ENCODE measurements at places on chromosomes 3 and 15. TPM values are rescaled to one million over a fixed set of nuclear protein-coding genes. Genes with fewer than 3 reads are reported as not detected.

- H3K27me3 ChIP-seq = no peaks in the 10 kb centered on the region
- no peak overlapping the region for H3K27ac ChIP-seq
- H3K4me3 ChIP-seq = no peak overlapping the region
- no peaks in the 10 kb centered on the region for H3K4me1 ChIP-seq
- DNase-seq = no peak
These were observed 135.7 kb upstream of the RAD18 start for GRCh38 chr3:9098716-9099675.

GRCh38 chr15:55707951-55708350, 35.0 kb downstream of the PRTG start:
- H3K36me3 ChIP-seq = no peaks in the 10 kb centered on the region
- H3K4me1 ChIP-seq = no peaks in the 10 kb centered on the region
- no peaks in the 10 kb centered on the region for H3K27me3 ChIP-seq
- DNase-seq = no peak
- no peak overlapping the region for H3K27ac ChIP-seq

DNA sequence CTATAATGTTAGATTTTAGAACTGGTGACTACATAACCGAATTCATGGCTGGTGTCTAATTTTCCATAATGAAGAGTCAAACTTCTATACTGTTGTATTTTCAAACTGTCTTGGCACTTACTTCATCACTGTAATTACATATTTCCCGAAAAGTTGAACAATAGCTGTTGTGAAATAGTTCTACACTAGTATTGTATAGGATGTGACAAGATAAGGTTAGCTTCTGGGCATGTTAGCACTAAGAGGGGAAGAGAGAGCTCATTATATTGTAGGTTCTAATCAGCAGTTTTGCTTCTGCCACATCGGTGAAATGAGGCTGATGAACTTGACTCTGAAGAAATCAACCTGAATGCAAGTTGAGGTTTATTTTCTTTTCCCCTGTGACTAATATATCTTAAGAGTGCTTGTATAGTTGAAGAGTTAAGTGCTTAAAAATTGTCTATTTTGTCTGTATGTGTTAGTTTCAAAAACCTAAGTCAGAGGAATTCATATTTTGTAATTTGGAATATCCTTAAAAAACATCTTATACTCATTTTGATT, 8.9 kb downstream of the GYG1 start:
- H3K4me1 ChIP-seq = no peaks in the 10 kb centered on the region
- H3K27ac ChIP-seq = no peak overlapping the region
- H3K27me3 ChIP-seq = no peaks in the 10 kb centered on the region
- no peak for DNase-seq
- H3K36me3 ChIP-seq = peaks cover 57% of the 10 kb centered on the region

GRCh38 chr15:91872356-91873137, 19.0 kb downstream of the SLCO3A1 start:
- H3K36me3 ChIP-seq = no peaks in the 10 kb centered on the region
- H3K4me1 ChIP-seq = no peaks in the 10 kb centered on the region
- no peak for DNase-seq
- no peaks in the 10 kb centered on the region for H3K27me3 ChIP-seq

- no peaks in the 10 kb centered on the region for H3K36me3 ChIP-seq
- no peaks in the 10 kb centered on the region for H3K4me1 ChIP-seq
- H3K27me3 ChIP-seq = no peaks in the 10 kb centered on the region
- H3K27ac ChIP-seq = no peak overlapping the region
These were observed 7.8 kb downstream of the CD80 start for GRCh38 chr3:119551598-119551997.

- no peak overlapping the region for H3K4me3 ChIP-seq
- H3K27ac ChIP-seq = no peak overlapping the region
- no peaks in the 10 kb centered on the region for H3K36me3 ChIP-seq
- H3K27me3 ChIP-seq = no peaks in the 10 kb centered on the region
- no peaks in the 10 kb centered on the region for H3K4me1 ChIP-seq
These were observed 58.1 kb downstream of the DNAH1 start for GRCh38 chr3:52374173-52374572.

DNA sequence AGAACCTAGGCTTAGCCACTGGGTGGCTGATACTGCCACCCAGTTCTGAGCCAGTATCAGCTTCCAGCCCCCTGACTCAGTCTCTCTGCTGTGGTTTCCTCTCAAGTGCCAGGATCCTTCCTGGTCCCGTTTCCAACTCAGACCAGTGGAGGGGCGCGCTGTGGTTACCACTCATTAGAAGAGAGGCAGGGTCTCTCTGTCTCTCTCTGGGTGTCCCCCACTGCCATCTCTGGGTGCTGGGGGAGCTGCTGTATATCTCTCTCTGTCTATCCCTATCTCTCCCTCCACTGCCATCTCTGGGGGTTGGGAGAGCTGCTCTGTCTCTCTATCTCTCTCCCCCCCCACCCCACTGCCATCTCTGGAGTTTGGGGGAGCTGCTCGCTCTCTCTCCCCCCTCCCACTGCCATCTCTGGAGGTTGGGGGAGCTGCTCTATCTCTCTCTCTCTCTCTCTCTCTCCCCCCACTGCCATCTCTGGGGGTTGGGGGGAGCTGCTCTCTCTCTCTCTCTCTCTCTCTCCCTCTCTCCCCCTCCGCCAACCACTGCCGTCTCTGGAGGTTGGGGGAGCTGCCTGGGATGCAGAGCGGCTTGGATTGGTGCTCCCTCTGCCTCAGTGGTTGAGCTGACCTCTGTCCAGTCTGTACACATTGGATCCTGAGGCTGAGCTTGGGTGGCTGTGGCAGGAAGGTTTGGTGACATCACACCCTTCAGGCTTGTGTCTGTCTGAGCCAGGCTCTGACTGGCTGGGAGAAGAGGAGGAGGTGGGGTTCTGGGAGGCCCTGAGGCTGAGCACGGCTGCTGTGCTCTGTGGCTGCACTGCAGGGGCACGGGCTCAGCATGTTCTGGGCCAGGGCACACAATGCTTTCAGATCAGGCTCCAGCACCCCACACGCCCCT, 98.9 kb downstream of the APBA2 start:
- no peak for DNase-seq
- H3K4me1 ChIP-seq = no peaks in the 10 kb centered on the region
- H3K27ac ChIP-seq = no peak overlapping the region

DNA sequence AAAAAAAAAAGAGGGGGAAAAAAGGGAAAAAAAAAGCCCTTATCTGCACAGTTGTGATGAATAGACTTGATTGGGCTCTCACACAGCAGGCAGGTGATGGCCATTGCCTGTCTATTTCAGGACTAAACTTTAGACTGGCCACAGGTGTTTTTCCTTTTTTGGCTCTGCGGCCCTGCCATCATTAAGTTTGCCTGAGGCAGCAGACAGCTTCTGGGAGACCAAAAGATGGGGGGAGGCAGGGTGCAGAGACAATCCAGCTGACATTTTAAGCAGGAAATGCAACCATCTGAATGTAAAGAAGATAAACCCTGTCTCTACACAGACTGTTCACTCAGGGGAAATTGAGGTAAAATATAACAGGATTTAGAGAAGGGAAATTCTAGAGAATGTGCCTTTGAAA, 295.0 kb upstream of the KCNH8 start:
- H3K36me3 ChIP-seq = no peaks in the 10 kb centered on the region
- no peak overlapping the region for H3K27ac ChIP-seq
- DNase-seq = no peak
- H3K4me3 ChIP-seq = no peak overlapping the region
- H3K27me3 ChIP-seq = no peaks in the 10 kb centered on the region

GRCh38 chr3:62527474-62527873, 154.1 kb upstream of the FEZF2 start:
- H3K4me1 ChIP-seq = no peaks in the 10 kb centered on the region
- H3K27me3 ChIP-seq = no peaks in the 10 kb centered on the region
- no peak overlapping the region for H3K27ac ChIP-seq
- DNase-seq = no peak
- no peaks in the 10 kb centered on the region for H3K36me3 ChIP-seq

- H3K36me3 ChIP-seq = no peaks in the 10 kb centered on the region
- H3K27me3 ChIP-seq = no peaks in the 10 kb centered on the region
- H3K4me3 ChIP-seq = no peak overlapping the region
These were observed 57.2 kb upstream of the RAD18 start for GRCh38 chr3:9020426-9020825.

GRCh38 chr3:164779816-164780215, 298.5 kb downstream of the SI start:
- no peak overlapping the region for H3K4me3 ChIP-seq
- no peaks in the 10 kb centered on the region for H3K27me3 ChIP-seq

DNA sequence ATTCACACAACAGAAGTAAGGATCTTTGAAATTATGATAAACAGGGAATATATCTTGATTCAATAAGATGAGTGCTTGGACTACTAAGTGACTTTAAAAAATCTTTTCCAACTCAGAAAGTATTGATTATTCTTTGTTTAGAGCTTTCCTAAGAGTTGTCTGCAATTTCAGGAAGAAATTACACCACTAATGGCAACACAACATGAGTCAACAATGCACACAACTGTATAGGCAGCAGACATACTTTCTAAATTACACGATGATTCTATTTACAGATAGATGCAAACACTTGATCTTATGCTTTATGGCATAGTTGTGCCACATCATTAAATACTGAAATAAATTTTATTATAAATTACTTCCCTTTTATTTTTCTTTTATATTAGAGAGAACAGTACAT, 4.4 kb downstream of the NAA50 start:
- no peaks in the 10 kb centered on the region for H3K36me3 ChIP-seq
- H3K4me1 ChIP-seq = peaks cover 32% of the 10 kb centered on the region
- no peak for DNase-seq

- no peak for DNase-seq
- no peaks in the 10 kb centered on the region for H3K36me3 ChIP-seq
- peaks cover 3% of the 10 kb centered on the region for H3K4me1 ChIP-seq
- no peak overlapping the region for H3K27ac ChIP-seq
These were observed 12.2 kb downstream of the LRRK1 start for GRCh38 chr15:100931143-100931890.

GRCh38 chr3:51371943-51372557, 13.0 kb upstream of the MANF start:
- DNase-seq = peak; percentile 66
- H3K4me1 ChIP-seq = no peaks in the 10 kb centered on the region
- no peak overlapping the region for H3K27ac ChIP-seq
- no peaks in the 10 kb centered on the region for H3K27me3 ChIP-seq
- no peaks in the 10 kb centered on the region for H3K36me3 ChIP-seq
- no peak overlapping the region for H3K4me3 ChIP-seq

DNA sequence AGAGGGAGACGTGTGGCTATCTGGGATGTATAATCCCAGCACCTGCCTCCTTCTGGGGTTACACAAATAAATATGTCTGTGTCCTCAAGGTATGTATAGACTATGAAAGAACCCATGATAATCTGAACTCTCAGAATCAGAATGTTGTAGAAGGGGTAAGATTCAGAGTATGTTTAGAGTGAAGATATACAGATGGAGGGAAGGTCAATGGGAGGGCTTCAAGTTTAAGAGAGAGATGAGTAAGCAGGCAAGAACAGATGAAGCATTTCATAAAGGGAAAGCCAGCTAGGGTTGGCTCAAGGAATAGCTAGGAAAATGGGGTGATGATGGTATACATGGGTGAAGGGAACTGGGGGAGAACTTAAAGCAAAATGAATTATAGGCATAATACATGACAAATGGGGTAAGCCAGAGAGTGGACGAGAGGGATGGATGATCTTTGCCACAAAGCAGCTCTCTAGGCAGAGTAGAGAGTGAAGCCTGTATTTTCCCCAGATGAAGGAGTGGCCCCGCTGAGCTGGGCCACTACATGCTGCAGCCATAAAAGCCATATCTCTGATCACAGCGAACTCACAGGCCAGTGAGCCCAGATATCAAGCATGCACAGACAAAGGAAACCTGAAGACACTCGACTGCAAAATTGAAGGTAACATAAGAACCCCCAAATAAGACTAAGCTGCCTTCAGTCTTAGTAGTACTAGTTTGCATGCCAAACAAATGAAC, 15.9 kb upstream of the ZBTB38 start:
- no peak overlapping the region for H3K4me3 ChIP-seq
- H3K27ac ChIP-seq = no peak overlapping the region
- H3K4me1 ChIP-seq = no peaks in the 10 kb centered on the region
- no peaks in the 10 kb centered on the region for H3K36me3 ChIP-seq

- no peak for DNase-seq
- H3K36me3 ChIP-seq = no peaks in the 10 kb centered on the region
- H3K27me3 ChIP-seq = no peaks in the 10 kb centered on the region
- H3K27ac ChIP-seq = no peak overlapping the region
These were observed 8.1 kb upstream of the VPS39 start for GRCh38 chr15:42215913-42216829.

GRCh38 chr3:70703305-70704102, 391.1 kb upstream of the MDFIC2 start:
- H3K4me1 ChIP-seq = no peaks in the 10 kb centered on the region
- H3K4me3 ChIP-seq = no peak overlapping the region
- no peak for DNase-seq
- no peaks in the 10 kb centered on the region for H3K36me3 ChIP-seq
- H3K27ac ChIP-seq = no peak overlapping the region

- DNase-seq = no peak
- no peaks in the 10 kb centered on the region for H3K36me3 ChIP-seq
- no peak overlapping the region for H3K27ac ChIP-seq
- H3K4me3 ChIP-seq = no peak overlapping the region
These were observed 30.4 kb upstream of the ZNF639 start for GRCh38 chr3:179292450-179292849.

DNA sequence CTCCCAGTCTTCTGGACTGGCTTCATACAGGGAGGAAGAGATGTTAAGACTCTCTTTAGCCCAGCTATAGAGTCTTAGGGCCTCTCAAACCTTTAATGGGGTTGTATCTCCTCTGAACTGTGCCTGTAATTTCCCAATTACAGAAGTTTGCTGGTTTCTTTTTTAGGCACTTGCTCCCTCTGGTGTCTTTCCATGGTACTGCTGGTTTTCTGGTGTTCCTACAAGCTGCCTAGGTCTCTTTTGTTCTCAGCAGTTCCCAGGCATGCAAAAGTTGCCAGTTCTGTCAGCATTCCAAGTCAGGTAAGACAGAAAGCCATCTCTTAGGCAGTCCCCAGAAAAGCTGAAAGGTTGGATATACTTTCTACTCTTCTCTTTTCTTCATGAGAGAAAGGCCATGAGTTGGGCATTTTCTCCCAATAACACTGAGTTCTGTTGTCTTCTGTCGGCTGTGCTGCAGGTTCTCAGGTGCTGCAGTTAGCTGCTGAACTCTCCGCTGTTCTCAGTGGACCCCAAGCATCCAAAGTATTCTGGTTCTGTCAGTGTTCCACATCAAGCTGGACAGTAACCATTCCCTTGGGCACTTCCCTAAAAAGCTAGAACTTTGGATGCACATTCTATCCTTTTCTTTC, 54.4 kb upstream of the EHHADH start:
- H3K27me3 ChIP-seq = no peaks in the 10 kb centered on the region
- no peaks in the 10 kb centered on the region for H3K4me1 ChIP-seq
- DNase-seq = peak; percentile 77

GRCh38 chr15:80431635-80432344, 27.6 kb downstream of the ARNT2 start:
- no peaks in the 10 kb centered on the region for H3K27me3 ChIP-seq
- no peak overlapping the region for H3K4me3 ChIP-seq
- H3K27ac ChIP-seq = no peak overlapping the region
- DNase-seq = no peak
- no peaks in the 10 kb centered on the region for H3K4me1 ChIP-seq

Gene FOXB1
- total RNA-seq = not detected

Gene AMT
- total RNA-seq = 13.3 TPM

Gene EFHB
- not detected for total RNA-seq

Gene LRRC31
- total RNA-seq = 12.4 TPM

Gene P2RY13
- not detected for total RNA-seq

Gene ACAD9
- total RNA-seq = 91.2 TPM

Gene SEMA6D
- total RNA-seq = 12.4 TPM

Gene BFSP2
- total RNA-seq = not detected

Gene KLHL6
- 1.6 TPM for total RNA-seq

Gene TATDN2
- 30.3 TPM for total RNA-seq

Gene ATP6V1A
- 43.6 TPM for total RNA-seq

Gene CHST14
- 3.5 TPM for total RNA-seq

Gene GPR27
- total RNA-seq = not detected

Gene SERINC4
- total RNA-seq = not detected

Gene RTP3
- not detected for total RNA-seq
